ENCODE measurements at places on chromosomes 3 and 15.

DNA sequence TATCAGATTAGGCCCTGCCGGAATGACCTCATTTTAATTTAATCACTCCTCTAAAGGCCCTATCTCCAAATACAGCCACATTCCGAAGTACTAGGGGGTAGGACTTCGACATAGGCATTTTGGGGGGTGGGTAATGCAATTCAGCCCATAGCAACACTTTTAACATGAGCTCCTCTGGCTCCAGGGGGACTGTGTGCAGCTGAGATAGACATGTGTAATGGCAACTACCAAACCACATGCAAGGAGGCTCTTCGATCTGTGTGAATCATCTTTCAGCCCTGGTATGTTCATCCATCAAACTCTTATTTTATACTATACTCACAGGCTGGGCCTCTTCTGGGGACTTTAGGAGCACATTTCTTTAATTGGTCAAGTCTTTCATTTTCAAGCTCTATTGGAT is 57.4 kb upstream of the PPARG start:
- DNase-seq: no peak

DNA sequence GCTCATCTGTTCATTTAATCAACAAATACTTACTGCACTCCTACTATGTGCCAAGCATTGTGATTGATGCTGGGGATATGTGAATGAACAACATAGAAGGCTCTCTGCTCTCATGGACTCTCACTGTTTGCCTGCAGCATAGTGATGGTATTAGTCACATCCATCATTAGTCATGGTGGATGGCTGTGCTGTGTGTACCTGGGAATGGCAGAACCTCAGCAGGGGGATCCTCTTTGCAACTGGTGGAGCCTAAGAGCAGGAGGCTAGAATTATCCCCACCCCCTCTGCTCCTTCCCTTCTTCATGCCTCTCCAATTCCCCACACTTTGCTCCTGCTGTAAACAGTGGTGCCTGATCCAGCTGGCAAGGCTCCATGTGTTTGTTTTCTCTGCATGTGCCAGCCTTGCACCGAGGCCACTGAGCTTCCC is 20.5 kb downstream of the BOC start:
- no peak for DNase-seq

DNA sequence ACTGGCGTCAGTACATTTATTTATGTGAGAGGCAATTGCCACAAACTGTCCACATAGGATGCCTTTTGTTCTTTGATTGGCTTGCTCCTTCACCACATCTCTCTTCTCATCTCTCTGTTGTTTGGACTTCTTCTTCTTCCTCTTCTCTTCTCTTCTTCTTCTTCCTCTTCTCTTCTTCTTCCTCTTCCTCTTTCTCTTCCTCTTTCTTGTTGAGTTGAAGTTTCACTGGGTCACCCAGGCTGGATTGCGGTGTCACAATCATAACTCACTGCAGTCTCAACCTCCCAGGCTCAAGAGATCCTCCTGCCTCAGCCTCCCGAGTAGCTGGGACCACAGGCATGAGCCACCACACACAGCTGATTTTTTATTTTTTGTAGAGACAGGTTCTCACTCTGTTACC is 67.7 kb upstream of the GSK3B start:
- no peak for DNase-seq

GRCh38 chr3:13379201-13379830 is 40.8 kb downstream of the NUP210 start:
- DNase-seq: no peak

- no peak for DNase-seq
Measured at GRCh38 chr3:11636394-11636770, 7.3 kb downstream of the VGLL4 start.

GRCh38 chr3:49641921-49642707 is 32.0 kb upstream of the APEH start:
- no peak for DNase-seq

DNA sequence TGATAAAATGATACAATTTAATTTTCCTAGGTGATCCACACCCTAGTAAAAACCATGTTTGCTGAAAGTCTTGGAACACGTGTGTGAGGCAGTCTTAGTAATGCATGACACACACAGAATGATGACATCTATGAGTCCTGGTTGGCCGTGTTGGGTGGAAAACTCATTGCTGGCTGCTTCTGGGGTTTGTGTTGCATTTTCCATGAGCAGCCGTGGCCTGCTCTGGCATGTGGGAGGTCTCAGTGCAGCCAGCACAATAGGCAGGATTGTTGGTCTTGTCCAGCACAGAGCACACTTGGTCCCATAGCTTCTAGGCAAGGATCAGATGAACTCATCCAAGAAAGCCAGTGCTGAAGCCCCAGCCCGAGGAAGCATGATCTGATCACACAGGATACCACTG is 172.8 kb upstream of the UBE3A start:
- no peak for DNase-seq

- no peak for DNase-seq
Measured at GRCh38 chr3:13280811-13281506, 139.2 kb downstream of the NUP210 start.

DNA sequence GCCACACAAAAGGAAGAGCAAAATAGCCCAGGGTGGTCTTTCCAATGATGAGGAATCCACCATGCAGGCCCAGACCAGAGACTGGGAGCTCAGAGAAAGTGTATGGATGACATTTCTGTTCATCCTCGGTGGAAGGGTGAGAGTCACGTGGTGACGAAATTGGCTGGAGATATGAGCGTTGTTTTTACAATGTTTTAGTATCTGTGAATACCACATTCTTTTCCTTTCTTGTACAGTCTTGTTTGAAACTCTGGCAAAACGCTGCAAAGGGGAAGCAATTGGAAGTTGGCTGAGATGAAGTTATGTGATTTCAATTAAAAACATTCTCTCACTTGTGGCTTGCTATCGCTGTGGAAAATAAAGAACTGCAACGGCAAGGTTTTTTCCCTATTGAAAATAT is 137.5 kb downstream of the MAGI1 start:
- no peak for DNase-seq

GRCh38 chr3:7346364-7346763 is 485.4 kb downstream of the GRM7 start:
- DNase-seq: no peak

DNA sequence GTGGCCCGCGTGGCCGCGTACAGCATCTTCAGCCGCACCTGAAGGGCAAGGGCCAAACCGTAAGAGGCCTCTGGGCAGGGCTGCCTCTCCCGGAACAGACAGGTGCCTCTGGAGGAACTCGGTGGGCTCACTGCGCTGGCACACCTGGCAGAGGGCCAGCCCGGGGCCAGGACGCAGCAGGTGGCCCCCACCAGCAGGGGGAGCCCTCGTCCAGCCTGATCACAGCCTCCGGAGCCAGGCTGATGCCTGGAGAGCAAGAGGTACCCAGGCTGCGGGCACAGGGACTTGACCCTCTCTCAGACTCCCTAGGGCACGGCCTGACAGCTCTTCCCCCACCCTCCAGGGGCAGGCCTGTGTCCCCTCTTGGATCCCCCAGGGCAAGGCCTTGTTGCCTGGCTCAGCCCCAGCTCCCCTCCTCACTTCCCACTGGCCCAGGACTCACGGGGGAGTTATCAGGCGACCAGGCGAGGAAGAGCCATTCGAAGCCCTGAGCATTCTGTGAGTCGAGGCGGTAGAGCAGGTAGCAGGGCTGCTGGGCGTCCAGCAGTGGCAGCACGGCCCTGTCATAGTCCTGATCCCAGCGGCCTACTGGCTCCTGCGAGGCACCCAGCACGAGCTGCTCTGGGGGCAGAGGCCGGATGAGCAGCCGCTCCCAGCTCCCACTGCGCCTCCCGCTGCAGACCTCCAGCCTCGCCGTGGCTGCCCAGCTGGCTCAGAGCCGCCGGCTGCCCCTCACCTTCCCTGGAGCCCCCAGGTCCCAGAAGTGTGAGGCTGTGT is 6.2 kb upstream of the TLR9 start:
- DNase-seq: no peak

- no peak for DNase-seq
Measured at GRCh38 chr3:8458711-8459110, 42.9 kb upstream of the LMCD1 start.

DNA sequence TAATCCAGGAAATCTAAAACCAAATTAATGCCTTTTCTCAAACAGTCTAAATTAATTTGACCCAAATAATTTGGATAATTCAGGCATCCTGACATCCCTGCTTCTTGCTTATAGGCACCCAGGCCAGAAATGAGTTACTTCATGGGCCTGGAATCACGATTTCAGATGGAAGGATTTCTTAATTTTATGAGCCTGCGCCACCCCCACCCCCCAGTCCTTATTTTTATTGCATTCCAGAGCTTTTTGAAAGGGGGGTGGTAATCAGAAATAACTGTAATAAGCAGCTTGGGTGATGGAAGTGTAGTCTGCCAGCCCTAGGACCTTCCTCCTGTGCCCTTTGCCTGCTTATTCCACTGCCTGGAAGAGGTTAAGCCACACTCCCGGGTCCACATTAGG is 1.3 kb downstream of the AP2M1 start:
- no peak for DNase-seq

GRCh38 chr15:80452166-80452565 is 48.0 kb downstream of the ARNT2 start:
- DNase-seq: no peak

- DNase-seq: no peak
Measured at GRCh38 chr3:94336046-94336753, 273.3 kb downstream of the NSUN3 start.

- DNase-seq: no peak
Measured at GRCh38 chr3:153666991-153667740, 454.0 kb upstream of the ARHGEF26 start.

- DNase-seq: no peak
Measured at GRCh38 chr15:57340682-57341259, 35.5 kb upstream of the CGNL1 start.

- DNase-seq: no peak
Measured at GRCh38 chr3:139234491-139234890, 109.3 kb upstream of the MRPS22 start.

Measured in NCI-H187 (cell line).